ENCODE measurements at places on chromosomes 16 and 17. TPM values are rescaled to one million over a fixed set of nuclear protein-coding genes. Genes with fewer than 3 reads are reported as not detected.

DNA sequence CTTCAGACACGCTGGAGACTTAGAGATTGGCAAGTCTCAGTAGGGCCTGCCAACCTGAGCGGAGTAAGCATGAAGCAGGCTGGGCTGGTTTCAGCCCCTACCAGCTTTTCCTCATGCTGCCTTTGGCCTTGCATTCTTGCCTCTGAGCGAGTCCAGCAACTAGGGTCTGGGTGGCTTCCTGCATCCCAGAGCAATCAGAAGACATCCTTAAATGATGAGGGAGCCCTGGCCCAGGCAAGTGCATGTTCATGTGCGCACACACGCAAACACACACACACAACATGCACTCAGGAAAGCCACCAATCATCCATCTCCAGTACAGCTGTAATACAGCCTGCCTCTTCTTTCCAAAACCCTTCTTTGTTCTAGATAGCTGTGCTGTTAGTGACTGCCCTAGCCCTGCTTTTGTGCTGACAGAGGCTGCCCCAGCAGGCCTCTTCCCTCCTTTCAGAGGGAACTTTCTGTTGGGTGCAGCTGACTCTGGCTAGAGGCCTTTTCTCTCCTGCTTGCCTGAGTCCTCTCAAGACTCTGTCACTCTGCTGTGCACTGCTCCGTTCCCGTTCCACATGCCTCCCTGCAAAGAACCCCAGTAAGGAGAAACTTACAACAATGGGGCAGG lies 30.7 kb upstream of the TBX2 start:
- DNase-seq: no peak

- DNase-seq: no peak
These were observed 32.5 kb downstream of the CDRT4 start for GRCh38 chr17:15434956-15435355.

GRCh38 chr17:74192950-74193781 lies 10.3 kb upstream of the RPL38 start:
- peak; percentile 20 for DNase-seq

DNA sequence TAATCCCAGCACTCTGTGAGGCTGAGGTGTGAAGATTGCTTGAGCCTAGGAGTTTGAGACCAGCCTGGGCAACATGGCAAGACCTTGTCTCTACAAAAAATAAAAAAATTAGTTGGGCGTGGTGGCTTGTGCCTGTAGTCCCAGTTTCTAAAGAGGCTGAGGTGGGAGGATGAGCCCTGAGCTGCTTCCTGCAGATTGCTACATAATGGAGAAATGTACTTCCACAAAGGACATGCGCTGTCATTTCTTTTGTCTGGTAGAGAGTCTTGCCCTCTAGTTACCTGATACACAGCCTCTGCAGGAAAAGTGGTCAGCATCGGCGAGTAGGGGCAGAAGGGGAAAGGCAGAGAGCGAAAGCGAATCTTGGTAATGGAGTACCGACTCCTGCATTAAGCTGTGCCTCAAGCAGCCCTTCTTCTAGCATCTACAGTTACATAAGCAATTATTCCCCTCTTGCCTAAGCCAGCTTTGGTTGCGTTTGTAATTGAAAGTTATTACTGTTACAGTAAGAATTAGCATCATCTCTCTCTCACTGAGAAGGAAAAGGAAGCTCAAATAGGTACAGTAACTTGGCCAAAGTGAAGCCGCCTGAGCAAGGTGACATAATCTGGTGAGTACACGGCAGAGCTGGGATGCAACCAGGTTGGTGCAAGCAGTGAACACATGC lies 18.5 kb upstream of the GGA2 start:
- no peak for DNase-seq

GRCh38 chr16:29687755-29688154 lies 8.8 kb downstream of the QPRT start:
- no peak for DNase-seq

DNA sequence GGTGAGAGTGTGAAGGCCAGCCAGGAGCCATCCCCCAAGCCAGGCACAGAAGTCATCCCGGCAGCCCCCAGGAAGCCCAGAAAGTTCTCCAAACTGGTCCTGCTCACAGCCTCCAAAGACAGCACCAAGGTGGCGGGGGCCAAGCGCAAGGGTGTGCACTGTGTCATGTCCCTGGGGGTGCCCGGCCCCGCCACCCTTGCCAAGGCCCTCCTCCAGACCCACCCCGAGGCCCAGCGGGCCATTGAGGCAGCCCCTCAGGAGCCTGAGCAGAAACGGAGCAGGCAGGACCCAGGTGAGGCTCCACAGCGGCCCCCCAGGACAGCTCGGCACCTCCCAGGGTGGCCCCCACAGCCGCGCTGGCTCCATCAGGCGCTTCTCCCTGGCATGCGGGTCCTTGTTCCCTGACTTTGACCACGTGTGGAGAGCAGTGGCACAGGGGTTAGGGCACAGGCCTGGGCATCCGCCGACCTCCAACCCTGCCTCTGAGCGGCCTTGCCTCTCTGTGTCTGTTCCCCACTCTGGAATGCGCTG lies 13.5 kb downstream of the FLYWCH2 start:
- no peak for DNase-seq

GRCh38 chr17:47604598-47604927 lies 45.2 kb upstream of the KPNB1 start:
- DNase-seq: peak; percentile 82

GRCh38 chr16:58699151-58699550 lies 14.6 kb upstream of the SLC38A7 start:
- DNase-seq: no peak

DNA sequence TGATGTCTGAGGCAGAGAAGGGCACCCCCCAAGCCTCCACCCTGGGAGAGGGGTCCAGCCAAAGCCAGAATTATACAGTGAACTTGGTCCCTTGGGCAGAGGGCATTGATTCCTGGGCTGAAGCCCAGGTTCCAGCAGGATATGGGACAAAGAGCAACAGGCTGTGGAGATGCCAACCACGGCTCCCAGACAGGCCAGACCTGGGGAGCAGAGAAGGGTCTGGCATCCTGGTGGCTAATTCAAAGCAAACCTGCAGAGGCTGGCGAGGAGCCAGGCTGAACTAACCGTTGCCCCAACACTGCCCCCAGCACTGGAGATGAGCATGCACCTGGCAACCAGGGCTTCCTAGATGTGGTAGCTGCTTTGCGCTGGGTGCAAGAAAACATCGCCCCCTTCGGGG lies 3.0 kb downstream of the CES3 start:
- DNase-seq: no peak

GRCh38 chr16:1119766-1120576 lies 23.9 kb upstream of the C1QTNF8 start:
- DNase-seq: no peak

- no peak for DNase-seq
These were observed 21.7 kb downstream of the MILR1 start for GRCh38 chr17:64470625-64471024.

DNA sequence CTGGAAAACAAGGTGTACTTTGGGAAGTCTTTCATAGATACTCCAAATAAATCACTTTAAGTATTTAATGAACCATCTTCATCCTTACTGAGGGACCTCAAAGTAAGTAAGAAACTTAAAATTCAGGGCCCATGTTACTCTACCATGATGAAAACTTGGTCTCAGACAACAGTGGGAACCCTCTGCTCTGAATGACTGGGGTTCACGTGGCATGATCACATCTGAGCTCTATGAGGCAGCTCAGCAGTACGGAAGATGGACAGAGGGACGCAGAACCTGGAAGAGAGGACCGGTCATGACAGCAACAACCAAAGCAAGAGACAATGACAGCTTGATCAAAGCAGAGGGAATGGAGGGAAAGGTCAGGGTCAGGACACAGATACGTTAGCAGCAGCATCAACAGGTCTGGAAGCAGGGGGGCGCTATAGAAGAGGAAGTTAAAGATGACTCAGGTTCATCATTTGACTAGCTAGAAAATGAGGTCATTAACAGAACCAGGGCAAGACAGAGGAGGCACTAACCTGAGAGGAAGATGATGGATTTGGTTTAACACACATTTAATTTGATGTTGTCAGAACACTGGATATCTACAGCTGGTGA lies 9.5 kb downstream of the XPO6 start:
- no peak for DNase-seq

- DNase-seq: no peak
These were observed 1.9 kb upstream of the SNAI3 start for GRCh38 chr16:88688013-88688778.

DNA sequence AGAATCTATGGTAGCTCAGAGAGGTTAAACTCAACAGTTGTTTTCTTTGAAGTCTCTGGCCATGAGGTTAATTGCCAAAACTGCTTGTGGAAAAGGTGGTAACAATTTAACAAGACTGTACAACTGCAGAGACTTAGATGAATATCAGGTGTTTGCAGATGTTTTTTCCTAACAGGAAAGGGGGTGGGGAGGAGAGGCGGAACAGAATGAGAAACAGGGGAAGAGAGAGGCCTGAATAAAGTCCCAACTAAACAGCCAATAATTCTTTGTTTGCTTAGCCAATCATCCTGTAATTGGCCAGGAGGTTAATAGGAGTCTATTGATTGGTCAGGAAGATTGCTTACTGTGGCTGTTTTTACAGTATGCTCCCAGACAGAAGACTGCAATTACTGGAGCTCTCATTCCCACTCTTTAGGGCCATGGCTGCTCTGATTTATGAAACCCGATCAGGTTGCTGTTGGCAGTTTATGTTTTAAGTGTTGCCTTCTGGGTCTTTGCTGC lies 249.7 kb upstream of the TBX2 start:
- no peak for DNase-seq

GRCh38 chr17:81254955-81255717 lies 16.0 kb downstream of the NDUFAF8 start:
- peak; percentile 67 for DNase-seq

- peak; percentile 55 for DNase-seq
These were observed 484 bp downstream of the FZD2 start for GRCh38 chr17:44557651-44558285.

DNA sequence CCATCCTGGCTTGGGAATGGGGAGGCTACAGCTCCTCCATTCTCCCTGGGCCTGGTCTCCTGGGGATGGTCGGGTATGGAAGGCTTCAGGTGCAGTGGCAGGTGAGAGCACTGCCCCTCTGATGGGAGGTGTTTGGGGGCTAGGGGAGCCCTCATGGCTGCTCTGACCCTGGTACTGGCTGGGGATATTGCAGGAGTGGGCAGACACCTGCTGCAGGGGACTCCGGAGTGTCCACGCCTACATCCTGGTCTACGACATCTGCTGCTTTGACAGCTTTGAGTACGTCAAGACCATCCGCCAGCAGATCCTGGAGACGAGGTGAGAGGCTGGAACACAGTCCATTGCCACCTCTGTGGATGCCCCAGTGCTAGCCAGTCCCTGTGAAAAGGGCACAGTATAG lies 8.8 kb downstream of the RASL10B start:
- DNase-seq: no peak

DNA sequence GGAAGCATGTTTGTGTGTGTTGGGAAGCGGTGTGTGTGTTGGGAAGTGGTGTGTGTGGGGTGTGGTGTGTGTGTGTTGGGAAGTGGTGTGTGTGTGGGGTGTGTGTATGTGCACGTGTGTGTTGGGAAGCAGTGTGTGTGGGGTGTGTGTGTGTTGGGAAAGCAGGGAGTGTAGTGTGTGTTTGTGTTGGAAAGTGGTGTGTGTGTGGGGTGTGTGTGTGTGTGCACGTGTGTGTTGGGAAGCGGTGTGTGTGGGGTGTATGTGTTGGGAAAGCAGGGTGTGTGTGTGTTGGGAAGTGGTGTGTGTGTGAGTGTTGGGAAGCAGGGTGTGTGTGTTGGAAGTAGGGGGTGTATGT lies 785 bp upstream of the NOD2 start:
- no peak for DNase-seq

GRCh38 chr16:88804173-88804551 lies 573 bp downstream of the CDT1 start:
- DNase-seq: no peak

DNA sequence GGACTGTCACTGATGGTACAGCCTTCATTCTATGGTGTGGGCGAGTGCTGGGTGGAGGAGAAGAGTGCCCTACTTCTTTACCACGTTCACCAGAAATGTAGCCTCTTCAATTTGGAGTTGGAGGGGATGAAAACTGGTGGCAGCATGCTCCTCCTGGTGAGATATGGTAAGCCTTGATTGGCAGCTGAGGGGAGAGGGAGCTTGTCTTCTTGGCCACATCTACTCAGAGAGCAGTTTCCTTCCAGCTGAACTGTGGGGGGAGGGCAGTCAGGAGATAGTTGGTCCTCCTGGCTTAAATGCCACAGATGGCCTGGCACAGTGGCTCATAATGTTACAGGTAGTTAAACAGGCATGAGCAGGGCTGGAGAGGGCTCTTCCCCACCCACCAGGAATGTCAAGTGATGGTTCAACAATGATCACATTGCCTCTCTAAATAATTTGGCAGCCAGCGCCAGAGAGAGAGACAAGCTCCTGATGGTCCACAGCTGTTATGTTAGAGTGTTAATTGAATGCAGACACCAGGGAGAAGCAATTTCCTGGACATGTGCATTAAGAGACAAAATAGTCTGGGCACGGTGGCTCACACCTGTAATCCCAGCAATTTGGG lies 9.0 kb upstream of the MAPK3 start:
- DNase-seq: no peak

DNA sequence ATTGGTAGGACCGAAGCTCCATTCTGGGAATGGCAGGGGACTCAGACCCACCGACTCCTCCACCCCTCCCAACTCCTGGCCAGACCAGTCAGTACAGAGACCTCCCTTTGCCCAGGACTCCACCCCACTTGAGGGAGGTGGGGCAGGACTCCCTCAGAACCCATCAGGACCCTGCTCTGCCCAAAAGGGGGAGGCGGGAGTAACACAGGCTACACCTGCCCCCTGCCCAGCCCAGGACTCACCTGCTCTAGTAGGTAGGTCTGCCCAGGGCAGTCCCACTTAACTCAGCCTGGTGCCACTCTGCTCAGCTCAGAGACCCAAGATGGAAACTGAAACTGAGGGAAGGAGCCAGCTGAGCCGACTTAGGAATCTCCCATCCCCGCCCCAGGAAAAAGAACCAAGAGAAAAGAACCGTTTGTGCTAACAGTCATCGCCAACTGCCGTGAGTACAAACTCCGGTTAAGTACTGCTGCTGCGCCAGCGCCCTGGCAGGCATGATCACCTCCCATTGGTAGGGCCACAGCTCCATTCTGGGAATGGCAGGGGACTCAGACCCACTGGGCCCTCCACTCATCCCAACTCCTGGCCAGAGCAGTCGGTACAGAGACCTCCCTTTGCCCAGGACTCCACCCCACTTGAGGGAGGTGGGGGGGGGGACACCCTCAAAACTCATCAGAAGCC lies 503 bp downstream of the DHX58 start:
- no peak for DNase-seq

DNA sequence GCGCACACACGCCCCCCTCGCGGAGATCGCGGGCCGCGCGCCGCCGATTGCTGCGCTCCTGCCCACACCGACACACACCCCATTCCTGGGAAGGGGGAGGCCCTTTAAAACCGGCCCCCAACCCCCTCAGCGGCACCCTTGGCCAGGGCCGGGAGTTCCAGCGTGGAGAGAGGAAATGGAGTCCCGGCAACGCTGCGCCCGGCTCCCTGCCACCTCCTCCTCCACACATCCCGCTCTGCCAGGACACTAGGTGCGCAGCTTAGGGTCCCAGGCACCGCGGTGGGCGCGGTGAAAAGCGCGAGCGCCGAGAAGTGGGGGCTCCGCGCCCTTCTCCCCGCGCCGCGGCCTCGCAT lies 397 bp downstream of the CDC42EP4 start:
- no peak for DNase-seq

- no peak for DNase-seq
These were observed 2.3 kb downstream of the KRTAP1-5 start for GRCh38 chr17:41024697-41025096.

The HES7 gene
- polyA plus RNA-seq: not detected

The PCTP gene
- polyA plus RNA-seq: 14.5 TPM

The FBXL16 gene
- polyA plus RNA-seq: 0.43 TPM

The GJC1 gene
- 24.4 TPM for polyA plus RNA-seq

The TBC1D3B gene
- polyA plus RNA-seq: 20.7 TPM

The MYH3 gene
- polyA plus RNA-seq: 13,273 TPM

The KCNJ18 gene
- polyA plus RNA-seq: not detected

The RUNDC3A gene
- polyA plus RNA-seq: not detected

The C16orf89 gene
- 0.14 TPM for polyA plus RNA-seq

Data from muscle of arm (tissue), 14 donors.